GM20000 (cell line): ENCODE measurements at places on chromosomes 16 and 17.
A peak's percentile ranks its signal among the peaks of the same experiment; 100 is the strongest.

DNA sequence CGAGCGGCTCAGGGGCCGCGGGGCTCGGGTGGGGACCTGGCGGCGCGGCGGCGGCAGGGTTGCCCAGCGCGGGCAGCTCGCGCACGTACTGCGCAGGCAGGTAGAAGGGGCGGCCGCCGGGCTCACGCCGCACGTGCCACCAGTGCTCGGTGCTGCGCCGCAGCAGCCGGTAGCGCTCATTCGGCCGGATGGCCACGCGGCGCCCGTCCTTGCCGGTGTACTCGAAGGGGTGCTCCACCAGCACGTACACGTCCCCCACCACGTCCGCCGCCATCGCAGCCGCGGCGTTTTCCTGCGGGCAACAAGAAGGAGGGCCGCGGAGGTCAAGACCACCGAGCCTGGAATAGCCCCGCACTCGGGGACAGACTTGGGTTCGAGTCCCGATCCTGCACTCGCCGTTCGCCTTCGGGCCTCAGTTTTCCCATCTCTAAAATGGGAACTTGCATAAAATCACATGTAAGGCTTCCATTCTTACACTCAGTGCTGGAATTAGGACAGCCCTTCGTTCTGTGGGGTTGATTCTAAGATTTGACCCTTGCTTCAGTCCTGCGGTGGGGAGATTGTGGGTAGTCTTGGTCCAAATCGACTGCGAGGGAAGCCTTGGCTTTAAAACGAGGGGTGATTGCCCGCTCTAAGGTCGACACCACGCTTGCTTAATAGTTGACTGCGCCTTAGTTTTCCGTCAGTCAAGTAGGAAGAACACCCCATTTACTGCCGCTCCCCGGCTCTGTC is 2.5 kb downstream of the ARHGAP27 start:
- DNase-seq, result no peak

GRCh38 chr17:72104863-72105234 is 16.0 kb upstream of the SOX9 start:
- DNase-seq, result no peak

- DNase-seq, result no peak
Observed at GRCh38 chr16:2371421-2371820, 30.9 kb upstream of the ABCA3 start.

DNA sequence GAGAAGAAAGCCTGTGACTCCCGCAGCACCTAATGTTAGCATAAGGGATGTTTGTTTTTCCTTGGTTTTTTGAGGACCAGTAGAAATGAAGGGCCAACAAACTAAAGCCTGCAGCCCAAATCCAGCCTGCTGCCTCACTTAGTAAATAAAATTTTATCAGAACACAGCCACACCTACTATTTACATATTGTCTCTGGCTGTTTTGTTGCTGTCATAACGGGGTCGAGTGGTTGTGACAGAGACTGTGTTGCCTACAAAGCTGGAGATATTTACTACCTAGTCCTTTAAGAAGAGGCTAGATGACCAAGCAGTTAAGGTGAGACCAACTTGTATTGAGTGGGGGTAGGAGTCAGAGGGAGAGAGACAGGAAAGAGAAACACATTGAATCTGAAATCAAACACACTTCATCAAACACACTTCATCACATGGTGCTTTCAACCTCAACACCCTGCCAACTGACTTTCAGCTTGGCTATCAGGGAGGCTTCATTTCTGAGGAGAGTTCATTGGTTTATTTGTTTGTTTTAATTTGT is 546.3 kb upstream of the CDH11 start:
- no peak for DNase-seq

DNA sequence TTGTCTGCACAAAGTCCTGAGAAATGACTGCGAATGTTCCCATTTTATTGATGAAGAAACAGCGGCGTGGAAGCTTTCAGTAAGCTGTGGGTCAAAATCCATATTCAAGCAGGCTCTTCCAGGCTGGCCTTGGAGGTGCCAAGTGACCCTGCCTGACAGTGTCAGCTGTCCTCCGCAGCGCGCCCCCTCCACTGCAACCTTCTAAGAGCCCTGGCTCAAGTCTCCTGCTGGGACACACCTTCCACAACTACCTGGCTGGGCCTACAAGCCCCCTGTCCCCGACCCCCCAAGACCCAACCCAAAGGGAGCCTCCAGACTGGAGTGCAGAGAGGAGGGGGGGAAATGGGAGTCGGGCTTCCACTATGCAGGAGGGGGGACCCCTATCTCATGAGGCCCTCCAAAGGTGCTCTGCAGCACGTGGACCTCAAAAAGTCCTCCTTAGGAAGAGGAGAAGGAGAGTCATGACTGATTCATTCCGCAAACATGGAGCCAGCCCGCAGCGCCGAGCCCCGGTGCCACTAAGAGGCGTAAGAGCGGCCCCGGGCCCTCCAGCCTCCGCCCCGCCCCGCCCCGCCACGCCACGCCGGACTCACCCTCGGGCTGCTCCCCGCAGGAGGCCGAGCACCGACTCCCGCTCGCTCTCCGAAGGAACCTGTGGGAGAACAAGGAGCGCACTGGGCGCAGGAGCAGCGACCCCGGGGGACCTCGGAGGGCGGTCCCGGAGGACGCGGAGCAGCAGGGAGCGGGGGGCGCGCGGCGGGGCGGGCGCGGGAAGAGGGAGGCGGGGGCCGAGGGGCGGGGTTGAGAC is 574 bp downstream of the MPP3 start:
- DNase-seq, result no peak

DNA sequence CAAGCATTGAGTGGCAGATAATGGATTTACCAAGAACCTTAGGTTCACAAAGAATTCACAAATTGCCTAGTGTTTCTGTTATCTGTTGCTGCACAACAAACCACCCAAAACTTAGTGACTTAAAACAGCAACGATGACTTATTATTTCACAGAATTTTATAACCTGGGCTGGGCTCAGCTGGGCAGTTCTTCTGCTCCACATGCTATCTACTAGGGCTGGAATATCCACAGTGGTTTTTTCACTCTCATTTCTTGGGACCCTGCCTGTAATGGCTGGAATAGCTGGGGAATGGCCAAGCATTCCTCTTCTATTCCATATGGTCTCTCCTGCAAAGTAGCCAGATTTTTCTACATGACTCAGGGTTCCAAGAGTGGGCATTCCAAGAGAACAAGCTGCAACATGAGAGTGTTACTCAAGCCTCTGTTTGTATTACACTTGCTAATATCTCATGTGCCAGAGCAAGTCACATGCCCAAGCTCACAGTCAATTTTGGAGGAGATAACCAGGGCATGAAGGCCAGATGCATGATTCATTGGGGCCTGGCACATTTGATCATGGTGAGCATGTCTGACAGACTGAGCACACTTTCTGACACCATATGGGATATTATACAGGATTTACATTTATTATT is 4.9 kb upstream of the PSMD7 start:
- no peak for DNase-seq

GRCh38 chr16:999677-1000076 is 18.1 kb downstream of the SOX8 start:
- DNase-seq, result no peak

GRCh38 chr17:28046034-28046825 is 3.8 kb downstream of the NLK start:
- no peak for DNase-seq

DNA sequence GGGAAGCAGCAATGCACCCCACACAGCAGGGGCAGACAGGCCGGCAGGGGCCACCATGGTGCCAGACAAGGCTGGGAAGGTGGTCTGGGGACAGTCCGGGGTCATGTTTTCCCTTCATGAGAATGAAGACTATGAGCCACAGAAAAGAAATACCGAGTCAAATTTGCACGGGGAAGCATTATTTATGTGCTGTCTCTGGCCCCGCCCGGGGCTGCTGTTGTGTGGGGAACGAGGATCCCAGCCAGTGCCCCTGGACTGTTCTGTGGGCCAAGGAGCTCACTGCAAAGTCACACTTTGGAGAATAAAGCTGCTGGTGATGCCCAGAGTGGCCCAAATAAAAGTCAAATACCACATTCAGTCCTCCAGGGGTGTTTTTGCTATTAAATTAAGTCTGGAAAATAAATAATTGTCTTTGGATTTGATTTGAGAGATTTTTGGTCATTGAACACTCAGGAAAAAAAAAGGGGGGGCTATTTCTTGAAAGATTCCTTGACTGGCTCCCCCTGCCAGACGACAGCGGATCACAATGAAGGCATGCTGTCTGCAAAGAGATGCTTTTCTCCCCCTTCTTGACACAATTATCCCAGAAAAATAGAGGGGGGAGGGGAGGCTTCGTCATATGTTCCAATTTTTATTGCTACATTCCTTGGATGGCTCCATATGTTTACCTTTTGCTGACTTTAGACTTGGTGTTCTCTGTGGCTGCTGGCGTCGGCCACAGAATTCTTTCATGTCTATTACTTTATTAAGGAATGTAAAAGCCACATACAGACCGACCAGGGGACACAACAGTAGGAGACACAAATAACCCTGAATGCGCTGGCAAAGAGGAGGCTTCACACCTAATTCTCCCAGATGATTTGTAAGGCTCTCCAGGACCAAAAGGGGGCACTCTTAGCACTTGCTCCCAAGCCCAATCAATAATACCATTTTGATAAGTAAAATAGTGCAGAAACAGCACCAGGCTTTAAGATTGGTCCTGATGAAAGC is 27.1 kb upstream of the ANKFN1 start:
- no peak for DNase-seq

DNA sequence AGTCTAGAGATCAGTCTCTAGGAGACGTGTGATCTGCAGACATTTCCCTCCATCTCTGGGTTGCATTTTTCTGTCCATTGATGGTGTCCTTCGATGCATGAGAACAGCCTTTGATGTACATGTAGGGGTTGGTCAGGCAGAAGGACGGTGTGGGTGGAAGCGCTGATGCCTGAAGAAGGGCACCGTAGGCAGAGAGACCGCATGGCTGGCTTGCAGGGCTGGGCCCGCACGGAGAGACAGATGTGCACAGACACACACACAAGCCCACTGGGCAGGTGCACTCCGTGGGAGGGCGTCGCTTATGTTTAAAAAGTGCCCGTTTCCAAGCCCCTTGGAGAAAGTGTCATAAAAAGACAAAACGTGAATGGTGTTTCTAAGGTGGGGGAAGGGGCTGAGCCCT is 15.7 kb upstream of the WFIKKN1 start:
- DNase-seq, result peak; percentile 38

DNA sequence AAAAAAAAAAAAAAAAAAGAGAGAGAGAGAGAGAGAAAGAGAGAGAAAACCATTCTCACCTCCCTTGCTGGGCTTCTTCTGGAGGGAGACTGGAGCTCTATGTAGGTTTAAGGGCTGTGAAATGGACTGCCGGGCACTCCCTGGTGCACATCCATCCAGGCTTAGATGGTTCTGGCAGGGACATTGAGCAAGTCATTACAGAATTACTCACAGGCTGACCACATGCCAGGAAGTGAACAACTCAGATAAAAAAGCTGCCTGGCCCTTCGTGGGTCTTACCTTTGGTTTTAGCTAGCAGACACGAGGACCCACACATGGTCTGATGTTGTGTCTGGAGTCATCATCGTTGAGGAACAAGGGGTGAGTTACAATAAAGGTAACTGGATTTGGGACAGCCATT is 847.4 kb upstream of the EEF2KMT start:
- DNase-seq, result no peak

GRCh38 chr17:45997624-45998023 is 1.4 kb upstream of the STH start:
- no peak for DNase-seq

GRCh38 chr17:58215685-58216084 is 3.4 kb downstream of the MKS1 start:
- no peak for DNase-seq

- DNase-seq, result no peak
Observed at GRCh38 chr17:68096111-68096510, 60.6 kb downstream of the KPNA2 start.

DNA sequence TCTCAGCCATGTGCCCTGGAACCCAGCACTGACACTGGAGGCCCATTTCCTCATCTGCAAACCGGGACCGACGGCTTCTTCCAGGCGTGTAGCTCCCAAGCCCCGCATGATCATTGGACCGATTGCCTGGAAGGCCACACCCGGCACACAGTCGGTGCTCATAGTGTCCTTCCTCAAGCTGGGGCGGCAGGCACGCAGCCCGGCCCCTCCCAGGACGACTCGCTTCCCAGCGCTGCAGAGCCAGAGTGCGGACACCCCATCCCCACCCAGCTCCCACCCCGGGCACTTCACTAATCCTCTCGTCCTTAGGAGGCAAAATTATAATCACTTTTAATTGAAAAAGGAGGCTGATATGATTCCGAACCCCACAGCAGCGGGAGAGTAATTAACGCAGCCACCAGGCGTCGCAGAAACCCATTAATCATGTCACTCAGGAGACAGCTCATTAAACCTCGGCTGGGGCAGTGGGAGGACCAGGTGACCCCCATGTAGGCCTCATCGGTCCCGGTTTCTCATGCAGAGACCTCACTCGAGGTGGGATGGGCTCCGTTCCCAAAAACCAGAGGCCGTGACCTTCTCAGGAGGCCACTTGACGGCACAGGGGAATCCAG is 33.1 kb downstream of the ZNF469 start:
- no peak for DNase-seq

GRCh38 chr17:79412886-79413390 is 197.9 kb downstream of the RBFOX3 start:
- DNase-seq, result no peak

DNA sequence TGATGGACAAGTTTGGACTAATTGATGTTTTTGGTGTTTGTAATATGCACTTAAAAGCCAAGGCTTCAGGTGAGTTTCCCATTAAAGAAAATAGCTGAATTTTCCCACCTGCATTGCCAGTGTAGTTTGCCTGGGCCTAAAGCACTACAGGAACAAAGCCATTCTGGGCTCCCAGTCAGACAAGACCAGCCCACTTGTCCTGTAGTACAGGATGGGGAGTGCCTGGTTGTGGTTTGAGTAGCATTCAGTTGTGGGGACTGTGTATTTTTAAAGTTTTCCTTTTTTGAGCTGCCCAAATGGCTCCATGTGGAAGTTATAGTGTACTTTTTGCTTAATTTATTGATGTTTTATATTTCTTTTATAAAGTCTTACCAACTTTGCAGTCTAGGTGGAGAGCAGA is 91.7 kb downstream of the TANGO6 start:
- DNase-seq, result no peak

DNA sequence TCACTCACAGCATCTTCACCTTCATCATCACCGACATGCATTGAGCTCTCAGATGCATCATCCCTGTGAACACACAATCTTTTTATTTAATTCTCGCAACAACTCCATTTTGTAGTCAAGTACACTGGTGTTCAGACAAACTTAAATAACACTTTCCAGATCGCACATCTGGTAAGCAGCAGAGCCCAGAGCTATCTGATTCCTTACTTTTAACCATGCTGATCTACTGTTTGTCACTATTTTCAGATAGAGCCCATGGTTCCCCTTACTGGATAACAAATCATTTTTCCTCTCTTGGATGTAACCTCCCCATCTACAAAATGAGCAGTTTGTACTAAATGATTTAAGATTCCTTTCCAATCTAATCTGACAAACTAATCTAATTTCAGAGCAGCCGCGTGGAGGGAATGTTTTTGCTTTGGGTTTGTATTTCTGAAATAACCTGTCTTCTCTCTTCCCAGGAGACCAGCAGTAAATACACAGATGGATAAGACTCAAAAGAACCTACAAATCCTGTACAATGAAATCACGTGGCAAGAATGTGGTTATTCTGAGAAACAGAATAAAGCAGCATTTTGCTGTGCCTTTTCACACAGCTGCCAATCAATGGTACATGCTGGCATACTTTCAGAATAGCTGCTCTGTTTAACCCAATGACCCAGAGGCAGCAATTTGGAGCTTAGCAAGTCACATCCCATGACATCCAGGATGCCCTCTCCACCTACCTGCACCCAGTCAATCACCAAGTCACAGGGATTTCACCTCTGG is 72.9 kb upstream of the CCL2 start:
- no peak for DNase-seq
